NCI-H446 (cell line): ENCODE measurements at places on chromosomes 16 and 17.

- no peak for DNase-seq
These were observed 664 bp upstream of the NKD1 start for GRCh38 chr16:50547340-50548124.

DNA sequence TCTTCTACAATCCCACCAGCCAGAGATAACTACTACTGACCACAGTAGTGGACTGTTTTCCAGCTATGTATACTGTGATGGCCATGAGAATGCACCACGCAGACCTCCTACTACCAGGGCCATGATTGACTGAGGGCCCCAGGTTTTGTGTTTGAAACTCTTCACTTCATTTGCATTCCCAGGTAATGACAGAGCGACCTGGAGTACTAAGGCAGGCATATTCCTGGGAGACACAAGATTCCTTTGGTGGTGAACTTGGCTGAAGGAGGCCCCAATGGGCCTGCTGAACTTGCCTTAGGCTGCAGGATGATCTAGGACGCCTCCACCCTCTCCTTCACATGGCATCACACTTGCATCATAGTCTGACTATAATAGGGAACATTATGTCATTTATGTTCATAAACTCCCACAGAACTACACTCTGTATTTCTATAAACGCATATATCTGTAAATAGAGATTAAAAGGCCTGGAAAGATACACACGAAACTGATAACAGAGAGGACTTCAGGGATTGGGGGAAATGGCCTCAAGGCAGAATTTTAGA is 30.4 kb downstream of the CLEC19A start:
- no peak for DNase-seq

DNA sequence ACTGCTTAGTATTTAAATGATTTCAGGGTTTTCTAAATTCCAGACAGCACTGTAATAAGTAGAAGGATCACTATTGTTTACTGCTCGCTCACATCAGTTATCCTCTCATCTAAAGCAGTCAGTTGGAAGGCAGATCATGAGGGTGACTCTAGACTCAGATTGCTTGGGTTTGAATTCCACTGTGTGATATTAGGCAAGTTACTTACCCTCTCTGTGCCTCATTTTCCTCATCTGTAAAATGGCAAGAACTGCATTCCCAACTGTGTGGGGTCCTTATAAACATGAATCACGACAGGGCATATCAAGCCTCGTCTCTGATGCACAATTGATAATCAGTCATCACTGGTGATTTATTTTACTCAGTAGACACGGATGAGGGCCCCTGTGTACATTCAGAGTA is 15.1 kb downstream of the CLUAP1 start:
- no peak for DNase-seq

GRCh38 chr16:278863-279366 is 1.5 kb upstream of the ARHGDIG start:
- no peak for DNase-seq

- DNase-seq = no peak
These were observed 9.8 kb upstream of the TNRC6C start for GRCh38 chr17:77948690-77949114.

DNA sequence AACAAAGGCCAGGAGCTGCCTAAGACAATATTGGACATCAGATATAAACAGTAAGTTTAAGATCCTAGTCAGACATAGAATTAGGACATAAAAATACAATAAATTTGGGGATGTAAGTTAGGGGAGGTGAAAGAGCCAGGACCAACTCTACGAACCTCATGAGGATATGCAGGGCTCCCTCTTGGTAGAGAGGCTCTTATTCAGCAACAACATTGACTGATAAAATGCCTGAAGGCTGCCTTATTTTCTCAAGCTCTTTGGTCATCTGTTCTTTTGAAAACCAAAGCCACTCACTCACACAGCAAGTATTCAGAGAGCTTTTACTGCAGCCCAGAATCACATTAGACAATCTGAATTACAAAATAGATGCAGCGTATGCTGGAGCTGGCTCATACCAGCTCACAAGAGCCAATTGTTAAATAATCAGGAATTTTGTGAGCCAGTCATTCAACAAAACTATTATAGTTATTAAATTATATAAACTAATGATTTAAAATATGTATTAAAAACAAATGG is 108.6 kb upstream of the CLEC3A start:
- no peak for DNase-seq

GRCh38 chr17:67459985-67460384 is 82.9 kb downstream of the PITPNC1 start:
- no peak for DNase-seq

GRCh38 chr16:74153773-74154172 is 142.8 kb upstream of the PSMD7 start:
- DNase-seq = no peak

- DNase-seq = no peak
These were observed 160.1 kb upstream of the KIF2B start for GRCh38 chr17:53662608-53663007.

GRCh38 chr16:84738255-84739038 is 38.6 kb downstream of the USP10 start:
- DNase-seq = peak; percentile 24

DNA sequence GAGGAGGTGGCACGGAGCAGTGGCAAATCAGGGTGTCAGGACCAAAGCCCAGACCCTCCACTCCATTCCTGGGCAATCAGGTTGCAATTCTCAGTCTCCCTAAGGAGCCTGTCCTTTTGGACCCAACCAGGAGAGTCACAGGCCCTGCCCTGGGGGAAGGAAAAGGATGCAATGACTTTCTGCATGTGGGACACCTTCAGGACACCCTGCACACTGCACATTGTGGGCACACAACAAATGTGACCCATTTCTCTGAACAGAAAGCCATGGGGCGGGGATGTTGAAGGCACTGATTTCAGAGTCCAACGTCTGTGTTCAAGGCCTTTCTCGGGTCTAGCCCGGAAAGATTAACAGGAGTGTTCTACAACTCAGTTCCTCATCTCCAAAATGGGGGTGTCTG is 286.2 kb upstream of the FOXF1 start:
- DNase-seq = no peak
